Stimulated activated CD4-positive, alpha-beta T cell treated with anti-CD3 and anti-CD28 coated beads, Interleukin-4, amount 100 ng/mL, for 24 hours (primary cell): ENCODE measurements at places on chromosomes 6 and 20.

DNA sequence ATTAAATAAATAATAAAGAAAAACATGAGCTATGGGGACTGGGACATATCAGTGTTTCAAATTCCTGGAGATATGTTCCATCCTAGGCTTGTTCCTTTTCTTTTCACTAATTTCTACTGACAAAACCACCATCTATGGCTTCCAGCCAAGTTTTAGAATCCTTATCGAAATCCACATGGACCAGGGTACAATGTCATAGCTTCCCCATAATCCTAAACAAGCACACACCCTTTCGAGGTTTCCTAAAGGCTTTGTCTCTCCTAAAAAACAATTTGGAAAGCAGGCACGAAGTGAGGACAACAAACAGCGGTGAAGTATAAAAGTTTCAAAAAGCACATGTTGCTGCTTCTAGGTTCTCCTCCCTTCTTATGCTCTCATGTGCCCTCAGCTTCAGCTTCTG is 13.3 kb upstream of the DST start:
- DNase-seq = no peak

DNA sequence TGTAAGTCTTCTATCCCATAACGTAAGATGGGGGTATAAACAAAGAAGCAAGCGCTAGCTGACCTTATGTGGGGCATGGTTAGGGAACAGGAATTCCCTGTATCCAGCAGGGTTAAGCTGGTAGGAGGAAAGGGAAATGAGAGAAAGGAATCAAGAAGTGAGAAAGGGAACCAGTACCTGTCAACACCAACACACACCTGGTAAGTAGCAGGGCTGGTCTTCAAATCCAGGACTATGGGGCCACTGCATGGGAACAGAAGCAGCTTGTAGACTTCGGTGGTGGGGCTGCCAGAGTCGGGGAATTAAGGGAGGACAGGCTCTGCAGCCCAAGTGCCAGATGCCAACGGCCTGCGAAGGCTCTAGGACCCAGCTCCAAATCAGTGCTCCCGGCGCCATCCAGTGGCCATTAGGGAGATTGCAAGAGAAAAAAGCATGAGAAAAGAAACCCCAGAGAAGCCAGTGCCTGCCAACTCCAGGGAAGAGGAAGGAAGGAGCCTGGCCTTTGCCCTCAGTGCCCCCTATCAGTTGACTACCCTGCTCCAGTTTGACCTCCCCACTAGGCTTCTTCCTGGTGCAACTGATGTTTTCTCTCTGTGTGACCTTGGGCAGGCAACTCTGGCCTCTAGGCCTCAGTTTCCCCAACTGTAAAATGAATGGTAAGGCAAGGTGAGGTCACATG is 15.8 kb upstream of the RBPJL start:
- DNase-seq = peak; percentile 73

DNA sequence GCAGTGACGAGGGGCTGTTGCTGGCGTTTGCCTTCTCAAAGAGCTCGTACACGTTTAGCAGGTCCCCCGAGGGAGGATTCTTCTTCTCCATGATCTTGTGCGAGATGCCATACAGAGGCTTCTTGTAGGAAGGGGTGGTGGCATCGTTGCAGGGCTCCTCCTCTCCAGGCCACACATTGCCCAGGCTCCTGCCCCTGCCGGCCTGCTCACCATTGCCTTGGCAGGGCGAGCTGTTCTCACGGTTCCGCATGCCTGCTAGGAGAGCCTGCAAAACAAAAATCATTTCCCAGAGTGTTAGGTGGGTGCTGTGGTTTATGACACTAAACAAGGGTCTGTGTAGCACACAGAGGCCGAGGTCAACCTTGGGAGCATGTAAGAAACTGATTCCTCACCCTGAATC is 42.7 kb downstream of the MTRES1 start:
- DNase-seq = no peak

- no peak for DNase-seq
These were observed 82.2 kb upstream of the PAX1 start for GRCh38 chr20:21623074-21623780.

DNA sequence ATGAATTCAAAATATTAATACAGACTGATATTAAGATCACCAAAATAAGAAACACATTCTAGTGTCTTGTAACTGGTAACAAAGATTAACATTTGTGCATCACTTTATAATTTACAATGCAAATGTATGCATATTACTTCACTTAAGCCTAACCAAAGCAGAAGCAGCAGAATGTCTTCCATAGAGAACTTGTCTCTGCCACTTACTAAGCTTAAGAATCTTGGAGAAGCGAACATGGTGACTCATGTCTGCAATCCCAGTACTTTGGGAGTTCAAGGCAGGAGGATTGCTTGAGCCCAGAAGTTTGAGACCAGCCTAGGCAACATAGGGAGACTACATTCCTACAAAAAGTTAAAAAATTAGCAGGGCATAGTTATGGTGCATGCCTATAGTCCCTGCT is 18.8 kb downstream of the AK9 start:
- DNase-seq = no peak

- DNase-seq = no peak
These were observed 650.7 kb downstream of the KIF16B start for GRCh38 chr20:15922556-15922955.

- peak; percentile 69 for DNase-seq
These were observed at the start of gene SLA2 for GRCh38 chr20:36645998-36646397. TSS of gene SLA2 (minus strand) at chr20:36646196. CDS start at chr20:36641335, 4,861 bp downstream.

DNA sequence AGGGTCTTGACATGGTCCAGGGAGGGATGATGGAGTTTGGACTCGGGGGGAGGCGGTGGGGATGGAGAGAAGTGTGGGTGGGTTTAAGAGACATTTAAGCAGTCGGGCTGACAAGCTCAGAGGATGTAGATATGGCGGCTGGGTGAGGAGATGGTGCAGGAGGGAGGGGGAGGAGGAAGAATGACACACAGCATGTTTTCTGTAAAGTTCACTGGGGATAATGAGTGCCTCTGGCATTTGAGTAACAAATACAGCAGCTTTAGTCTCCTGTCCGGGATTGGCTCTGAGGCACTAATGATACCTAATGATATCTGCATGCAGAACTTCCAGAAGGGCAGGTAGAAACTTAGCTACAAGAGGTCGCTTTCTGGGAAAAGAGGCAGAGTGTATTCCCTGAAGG is 107.8 kb downstream of the DHX35 start:
- DNase-seq = no peak

DNA sequence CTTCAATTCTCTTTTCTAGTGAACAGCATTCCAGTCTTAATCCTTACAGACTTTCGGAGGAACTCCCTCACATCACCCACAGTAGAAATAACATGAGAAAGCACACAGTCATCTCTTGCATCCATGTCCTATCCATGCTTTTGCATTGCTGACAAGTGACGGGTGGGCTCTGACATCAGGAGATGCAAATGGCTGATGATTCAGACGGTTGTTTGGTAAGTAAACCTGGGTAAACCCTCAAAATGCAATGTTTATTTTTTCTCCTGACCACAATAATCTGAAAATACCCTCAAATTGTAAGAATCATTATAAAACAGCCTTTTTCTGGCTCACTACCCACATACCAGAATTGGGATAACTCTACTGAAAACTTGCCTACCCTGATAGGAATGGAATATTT is 792.0 kb downstream of the MAFB start:
- DNase-seq = no peak
